ENCODE measurements at places on chromosomes 3 and 15. TPM values are rescaled to one million over a fixed set of nuclear protein-coding genes. Genes with fewer than 3 reads are reported as not detected.

The TMEM266 gene
- 13.0 TPM for polyA plus RNA-seq

The NTRK3 gene
- 12.6 TPM for polyA plus RNA-seq

The RAP2B gene
- polyA plus RNA-seq = 7.5 TPM

The TBC1D23 gene
- polyA plus RNA-seq = 34.8 TPM

The KY gene
- polyA plus RNA-seq = 2.0 TPM

The FANCD2OS gene
- not detected for polyA plus RNA-seq

The TRIM42 gene
- polyA plus RNA-seq = 0.09 TPM

The MLH1 gene
- polyA plus RNA-seq = 45.4 TPM

The GOLGA8J gene
- 0.63 TPM for polyA plus RNA-seq

DNA sequence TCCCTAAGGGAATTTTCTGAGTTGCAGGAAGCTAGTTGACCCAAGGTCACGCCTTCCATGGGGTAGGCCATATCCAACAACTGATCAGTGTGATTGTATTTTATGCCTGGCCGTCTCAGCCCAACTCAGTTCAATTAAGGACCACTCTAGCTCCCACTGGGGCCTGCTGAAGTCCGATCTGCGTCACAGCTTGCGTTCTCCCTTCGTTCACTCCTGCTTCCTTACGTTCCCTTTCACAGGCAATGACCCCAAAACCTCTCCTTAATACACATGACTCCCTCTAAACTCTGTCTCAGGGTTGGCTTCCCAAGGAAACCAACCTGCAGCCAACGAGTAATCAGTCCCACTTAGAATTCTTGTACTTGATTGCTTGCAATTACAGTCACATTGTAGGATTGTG is 428.0 kb downstream of the RBMS3 start:
- no peak for DNase-seq

DNA sequence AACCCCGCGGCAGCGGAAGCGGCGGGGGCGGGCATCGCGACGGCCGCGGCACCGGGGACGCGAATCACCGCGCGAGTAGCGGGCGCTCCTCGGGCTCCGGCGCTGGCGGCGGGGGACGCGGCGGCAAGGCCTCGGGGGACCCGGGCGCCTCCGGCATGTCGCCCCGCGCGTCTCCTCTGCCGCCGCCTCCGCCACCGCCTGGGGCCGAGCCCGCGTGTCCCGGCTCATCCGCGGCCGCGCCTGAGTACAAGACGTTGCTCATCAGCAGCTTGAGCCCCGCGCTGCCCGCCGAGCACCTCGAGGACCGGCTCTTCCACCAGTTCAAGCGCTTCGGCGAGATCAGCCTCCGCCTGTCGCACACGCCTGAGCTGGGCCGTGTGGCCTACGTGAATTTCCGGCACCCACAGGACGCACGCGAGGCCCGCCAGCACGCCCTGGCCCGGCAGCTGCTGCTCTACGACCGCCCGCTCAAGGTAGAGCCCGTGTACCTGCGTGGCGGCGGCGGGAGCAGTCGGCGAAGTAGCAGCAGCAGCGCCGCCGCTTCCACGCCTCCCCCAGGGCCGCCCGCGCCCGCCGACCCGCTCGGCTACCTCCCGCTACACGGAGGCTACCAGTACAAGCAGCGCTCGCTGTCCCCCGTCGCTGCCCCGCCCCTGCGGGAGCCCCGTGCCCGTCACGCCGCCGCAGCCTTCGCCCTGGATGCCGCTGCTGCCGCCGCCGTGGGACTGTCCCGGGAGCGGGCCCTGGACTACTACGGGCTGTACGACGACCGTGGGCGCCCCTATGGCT is 675 bp downstream of the RBM15B start:
- peak; percentile 23 for DNase-seq

DNA sequence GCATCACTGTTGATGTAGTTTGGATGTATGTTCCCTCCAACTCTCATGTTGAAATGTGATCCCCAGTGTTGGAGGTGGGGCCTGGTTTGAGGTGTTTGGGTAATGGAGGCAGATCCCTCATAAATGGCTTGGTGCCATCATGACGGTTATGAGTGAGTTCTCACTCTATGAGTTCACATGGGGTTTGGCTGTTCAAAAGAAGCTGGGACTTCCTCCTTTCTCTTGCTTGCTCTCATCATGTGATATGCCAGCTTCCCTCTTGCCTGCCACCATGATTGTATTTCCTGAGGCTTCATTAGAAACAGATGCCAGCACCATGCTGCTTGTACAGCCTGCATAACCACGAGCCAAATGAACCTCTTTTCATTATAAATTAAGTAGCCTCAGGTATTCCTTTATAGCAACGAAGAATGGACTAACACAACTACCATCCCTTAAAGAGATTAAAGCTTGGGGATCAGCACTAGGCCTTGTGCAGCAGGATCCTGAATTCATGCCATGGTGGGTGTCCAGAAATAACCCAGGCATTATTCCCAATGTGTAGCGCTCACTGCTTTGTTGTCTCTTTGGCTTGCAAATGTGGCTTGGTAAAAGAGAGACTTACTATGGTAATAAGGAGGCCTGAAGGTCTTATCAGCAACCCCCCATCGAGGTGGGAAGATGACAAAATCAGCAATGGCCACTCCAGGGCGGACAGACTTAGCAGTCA is 41.9 kb downstream of the NDUFB4 start:
- DNase-seq = no peak

- DNase-seq = no peak
Measured at GRCh38 chr15:63344731-63345390, 36.8 kb downstream of the CA12 start.

DNA sequence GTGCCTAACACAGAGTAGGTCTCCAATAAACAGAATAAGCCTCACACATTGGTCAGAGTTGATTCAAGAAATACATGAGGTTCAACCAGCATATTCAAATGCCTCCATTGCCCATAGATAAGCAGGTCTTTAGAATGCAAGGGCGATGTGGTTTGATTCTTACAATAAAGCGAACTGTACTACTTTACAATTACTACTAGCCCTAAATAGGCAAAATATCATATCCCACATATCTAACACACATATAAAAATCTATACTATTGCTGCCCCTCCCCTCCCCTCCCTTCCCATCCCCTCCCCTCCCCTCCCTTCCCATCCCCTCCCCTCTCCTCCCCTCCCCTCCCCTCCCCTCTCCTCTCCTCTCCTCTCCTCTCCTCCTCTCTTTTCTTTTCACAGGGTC is 6.7 kb upstream of the GRM7 start:
- DNase-seq = no peak

- DNase-seq = no peak
Measured at GRCh38 chr3:71447803-71448202, 135.7 kb downstream of the FOXP1 start.

- no peak for DNase-seq
Measured at GRCh38 chr3:146200461-146201220, 39.7 kb upstream of the PLOD2 start.

DNA sequence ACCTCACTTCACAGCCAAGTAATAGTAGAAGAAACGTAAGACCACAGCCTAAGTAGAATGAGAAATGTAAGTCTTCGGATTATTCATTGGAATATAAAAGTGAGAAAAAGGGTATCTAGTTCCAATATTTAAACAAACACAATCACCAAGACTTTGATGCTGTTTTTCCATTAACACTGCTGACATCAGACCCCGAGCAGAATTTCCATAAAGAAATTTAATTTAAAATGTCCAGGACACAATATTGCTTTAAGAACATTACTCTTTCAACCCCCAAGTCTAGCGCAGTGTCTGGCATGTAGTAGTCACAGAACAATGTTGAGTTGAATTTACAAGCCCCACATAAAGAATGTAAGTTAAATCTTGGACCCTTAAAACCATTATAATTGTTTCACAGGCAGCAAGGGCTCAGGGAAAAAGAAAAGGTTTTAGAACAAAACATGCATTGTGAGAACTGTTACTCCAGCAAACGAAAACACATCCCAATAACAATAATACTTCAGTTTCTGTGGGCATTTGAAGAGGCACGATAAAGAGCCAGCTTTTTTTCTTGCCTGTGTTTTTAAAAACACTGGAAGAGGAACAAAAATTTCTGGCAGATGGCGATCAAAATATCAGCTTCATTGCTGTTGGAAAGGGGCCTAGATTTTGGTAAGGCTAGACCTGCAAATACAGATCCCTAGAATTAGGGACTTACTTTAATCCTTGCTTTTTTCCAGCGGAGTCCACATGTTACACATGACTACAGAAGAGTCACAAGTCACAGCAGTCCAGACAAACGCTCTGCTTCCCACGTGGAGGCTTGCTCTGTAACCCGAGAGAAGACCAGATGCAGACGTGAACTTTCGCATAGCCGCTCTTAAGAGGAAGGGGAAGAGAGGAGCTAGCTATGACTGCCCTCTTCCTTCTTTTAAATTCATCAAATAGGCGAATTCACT is 77.9 kb upstream of the IGSF10 start:
- DNase-seq = no peak

DNA sequence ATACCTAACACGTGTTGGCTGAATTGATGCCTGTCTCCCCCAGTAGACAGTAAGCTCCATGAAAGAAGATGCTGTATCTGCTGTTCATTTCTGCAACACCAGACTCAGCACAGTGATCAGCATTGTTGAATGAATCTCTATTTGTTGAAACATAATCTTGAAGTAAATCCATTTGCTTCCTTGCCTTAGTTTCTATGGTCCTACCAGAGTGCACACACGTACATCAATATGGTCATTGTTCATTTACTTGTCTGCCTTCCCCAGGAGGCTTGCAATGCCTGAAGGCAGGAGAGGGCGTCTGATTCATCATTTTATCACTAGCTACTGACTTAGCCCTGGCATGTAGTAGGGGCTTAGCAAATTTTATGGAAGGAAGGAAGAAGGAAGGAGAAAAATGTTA is 19.2 kb downstream of the RBP2 start:
- no peak for DNase-seq

GRCh38 chr3:136343446-136343845 is 93.3 kb downstream of the PCCB start:
- no peak for DNase-seq

- DNase-seq = no peak
Measured at GRCh38 chr3:64518950-64519349, 168.8 kb downstream of the ADAMTS9 start.

DNA sequence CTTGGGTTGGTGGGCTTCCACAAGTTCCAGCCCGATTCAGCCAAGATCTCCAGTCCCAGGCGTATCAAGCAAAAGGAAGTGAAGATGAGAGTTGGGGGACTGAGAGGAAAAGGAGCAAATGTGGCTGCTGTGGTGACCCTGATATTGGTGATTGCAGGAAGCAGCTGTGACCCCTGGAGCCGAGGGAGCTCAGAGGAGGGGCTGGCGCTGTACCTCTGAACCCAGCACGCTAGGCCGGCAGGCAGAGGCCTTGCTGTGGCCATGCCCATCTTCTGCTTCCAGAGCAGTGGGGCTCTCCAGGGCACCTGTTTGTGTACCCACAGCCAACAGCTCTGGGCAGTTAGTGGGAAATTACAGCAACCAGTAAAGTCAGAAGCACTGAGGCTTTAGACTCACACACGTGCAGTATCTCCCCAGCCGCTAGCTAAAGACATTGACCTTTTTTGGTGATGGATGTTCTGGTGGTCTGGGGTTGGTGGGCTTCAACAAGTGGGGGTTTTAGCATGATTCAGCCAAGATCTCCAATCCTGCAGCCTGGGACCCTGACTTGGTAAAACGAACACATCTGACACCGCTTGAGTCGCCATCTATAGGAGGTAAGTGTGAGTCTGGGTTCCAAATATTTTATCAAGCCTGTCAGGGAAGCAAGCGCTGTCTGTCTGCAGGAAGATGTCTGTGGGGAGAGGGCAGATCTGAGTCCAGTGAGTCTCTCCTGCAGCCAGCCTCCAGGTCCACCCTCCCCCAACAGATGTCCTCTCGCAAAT is 33.1 kb downstream of the TM2D3 start:
- no peak for DNase-seq

DNA sequence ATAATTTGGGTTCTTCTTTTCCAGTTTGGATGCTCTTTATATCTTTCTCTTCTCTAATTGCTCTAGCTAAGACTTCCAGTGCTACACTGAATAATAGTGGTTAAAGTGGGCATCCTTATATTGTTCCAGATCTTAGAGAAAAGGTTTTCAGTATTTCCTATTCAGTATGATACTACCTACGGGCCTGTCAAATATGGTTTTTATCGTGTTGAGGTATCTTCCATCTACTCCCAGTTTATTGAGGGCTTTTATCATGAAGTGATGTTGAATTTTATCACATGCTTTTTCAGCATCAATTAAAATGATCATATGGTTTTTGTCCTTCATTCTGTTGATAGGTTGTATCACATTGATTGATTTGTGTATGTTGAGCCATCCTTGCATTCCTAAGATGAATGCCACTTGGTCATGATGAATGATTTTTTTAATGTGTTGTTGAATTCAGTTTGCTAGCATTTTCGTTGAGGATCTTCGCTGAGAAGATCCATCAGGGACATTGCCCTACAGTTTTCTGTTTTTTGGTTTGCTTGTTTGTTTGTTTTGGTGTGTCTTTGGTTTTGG is 3.0 kb upstream of the LRRC34 start:
- DNase-seq = no peak

DNA sequence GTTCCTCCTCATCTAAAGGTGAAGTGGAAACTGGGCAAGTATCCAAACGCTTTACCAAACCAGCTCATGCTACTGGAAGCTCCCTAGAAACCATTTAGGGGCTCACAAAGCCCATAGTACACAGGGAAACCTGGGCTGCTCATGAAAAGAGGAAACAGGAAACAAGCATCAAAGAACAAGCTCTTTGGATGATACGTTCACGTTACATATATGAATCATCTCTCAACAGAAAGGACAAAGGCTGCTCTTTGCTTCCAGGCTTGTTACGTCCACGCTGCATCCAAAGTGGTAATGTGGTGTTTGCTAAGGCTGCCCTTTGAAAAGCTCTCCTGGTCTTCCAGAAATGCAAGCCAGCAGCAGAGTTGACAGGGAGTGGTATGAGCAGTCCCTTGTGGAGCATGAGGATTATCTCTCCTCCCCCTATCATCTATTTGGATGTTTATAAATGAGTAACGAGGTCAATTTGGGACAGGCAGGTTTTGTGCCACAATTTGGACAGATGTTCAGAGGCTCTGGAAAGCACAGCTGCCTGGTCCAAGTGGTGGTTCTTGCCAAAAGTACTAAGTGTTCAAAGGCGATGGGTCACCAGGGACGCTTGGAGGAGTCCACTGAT is 98.0 kb upstream of the RORA start:
- no peak for DNase-seq

DNA sequence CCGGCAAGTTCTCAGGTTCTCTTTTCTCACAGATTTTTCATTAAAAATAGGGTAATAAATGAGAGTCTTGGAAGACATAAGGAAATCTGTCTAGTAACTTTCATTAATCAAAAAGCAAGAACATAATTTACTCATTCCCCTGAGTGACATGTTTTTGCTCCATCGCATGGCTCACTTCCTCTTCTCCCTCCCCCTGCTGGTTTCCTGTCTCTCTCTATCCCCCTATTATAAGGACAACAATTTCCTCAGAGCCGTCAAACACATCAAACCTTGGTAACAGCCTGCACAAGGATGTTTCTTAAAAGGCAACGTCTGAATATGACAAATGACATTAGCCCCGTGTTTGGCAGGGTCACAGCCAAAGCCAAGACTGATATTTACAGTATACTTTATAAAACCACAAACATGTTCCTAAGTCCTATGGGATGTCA is 1149.6 kb downstream of the IGSF11 start:
- DNase-seq = peak; percentile 26

- DNase-seq = no peak
Measured at GRCh38 chr3:186915806-186916796, 14.2 kb upstream of the ST6GAL1 start.

All from renal pelvis (tissue), 12 donors.